ENCODE measurements at places on chromosomes 1 and 21. TPM values are rescaled to one million over a fixed set of nuclear protein-coding genes. Genes with fewer than 3 reads are reported as not detected.

The RER1 gene
- total RNA-seq, result 185 TPM

The OPTC gene
- not detected for total RNA-seq

The ANGPTL7 gene
- not detected for total RNA-seq

- no peak for DNase-seq
These were observed 108.3 kb upstream of the USH2A start for GRCh38 chr1:216531263-216532239.

DNA sequence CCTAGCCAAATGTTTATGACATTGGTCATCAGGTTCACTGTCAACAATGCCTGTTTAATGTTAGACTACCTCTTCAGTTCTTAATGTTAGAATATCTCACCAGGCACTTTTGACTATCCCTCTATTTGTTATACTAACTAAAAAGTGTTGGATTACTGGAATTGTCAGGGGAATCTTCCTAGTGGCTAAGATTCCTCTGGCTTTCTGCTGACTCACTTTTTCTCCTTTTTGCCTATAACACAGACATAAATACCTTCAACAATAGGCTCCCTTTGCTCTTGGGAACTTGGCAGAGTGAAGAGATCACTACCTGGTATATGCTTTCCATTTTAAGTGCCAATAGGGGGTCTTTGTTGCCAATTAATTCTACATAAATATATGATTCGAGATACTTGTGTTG lies 68.5 kb downstream of the TMEM200B start:
- no peak for DNase-seq

- no peak for DNase-seq
These were observed 223.0 kb upstream of the NR5A2 start for GRCh38 chr1:199804526-199804925.

- no peak for DNase-seq
These were observed 8.3 kb upstream of the COL16A1 start for GRCh38 chr1:31712068-31712467.

DNA sequence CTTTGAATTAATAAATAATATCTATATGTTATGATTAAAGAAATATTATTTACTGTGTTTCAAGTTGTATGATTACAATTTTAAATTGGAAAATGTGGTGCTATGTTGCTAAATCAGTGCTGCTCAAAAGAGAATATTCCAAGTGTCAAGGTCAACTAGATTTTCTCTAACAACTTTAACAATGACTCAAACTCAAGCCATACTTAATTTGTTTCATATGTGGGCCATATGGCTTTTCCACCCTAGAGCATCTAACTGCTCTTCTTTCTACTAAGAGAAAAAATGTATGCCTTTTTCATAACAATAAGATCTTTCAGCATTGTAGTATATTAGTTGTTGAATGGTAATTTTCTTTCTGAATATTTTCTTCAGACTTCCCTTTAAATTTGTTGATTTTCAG lies 8.3 kb upstream of the SYT14 start:
- no peak for DNase-seq

The P3H1 gene
- total RNA-seq, result 51.9 TPM

DNA sequence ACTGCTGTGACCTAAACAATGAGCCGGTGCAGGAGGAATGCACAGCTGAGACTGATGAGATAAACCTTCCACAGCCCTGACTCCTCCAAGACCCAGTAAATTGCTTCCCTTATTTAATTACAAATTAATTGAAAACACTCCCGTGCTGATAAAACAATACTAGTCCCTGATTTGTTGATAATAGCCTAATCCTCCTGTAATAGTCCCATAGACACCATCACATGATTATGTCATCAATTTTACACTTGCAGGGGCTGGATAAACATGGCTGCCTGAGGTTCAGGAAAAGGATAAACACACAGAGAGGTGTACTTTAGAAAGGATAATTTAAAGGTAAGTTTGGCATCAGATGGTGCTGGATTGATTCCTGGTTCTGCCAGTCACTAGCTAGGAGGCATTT lies 84.6 kb upstream of the SPAG17 start:
- no peak for DNase-seq

GRCh38 chr1:101079341-101079740 lies 53.8 kb upstream of the DPH5 start:
- no peak for DNase-seq

- no peak for DNase-seq
These were observed 9.8 kb upstream of the COL6A1 start for GRCh38 chr21:45971616-45972352.

DNA sequence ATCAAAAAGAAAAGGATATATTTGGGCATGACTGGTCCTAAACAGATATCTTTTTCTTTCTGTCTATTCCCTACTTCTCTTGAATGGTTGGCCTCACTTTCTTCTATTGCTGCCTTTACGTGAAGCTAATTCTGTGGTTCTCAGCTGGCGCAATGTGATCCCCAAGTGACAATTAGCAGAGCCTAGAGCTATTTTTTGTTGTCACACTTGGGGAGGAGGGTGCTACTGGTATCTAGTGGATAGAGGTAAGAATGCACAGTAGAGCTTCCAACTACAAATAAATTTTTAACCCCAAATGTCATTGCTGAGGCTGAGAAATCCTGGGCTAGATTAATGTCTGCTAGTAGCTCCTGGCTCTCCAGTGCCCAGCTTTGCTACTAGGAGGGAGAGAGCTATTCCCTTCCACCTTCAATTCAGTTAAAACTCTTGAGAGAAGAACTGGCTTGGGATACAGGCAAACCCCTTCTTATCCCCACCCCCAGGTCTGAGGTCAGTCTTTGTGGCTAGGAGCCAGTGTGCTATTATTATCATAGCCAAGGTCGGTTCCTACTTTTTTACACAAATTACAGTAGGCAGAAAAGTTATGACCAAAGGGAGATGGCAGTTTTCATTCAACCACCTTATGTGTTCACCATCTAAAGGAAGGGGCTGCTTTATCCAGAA lies 102.1 kb downstream of the SNX7 start:
- DNase-seq, result no peak

DNA sequence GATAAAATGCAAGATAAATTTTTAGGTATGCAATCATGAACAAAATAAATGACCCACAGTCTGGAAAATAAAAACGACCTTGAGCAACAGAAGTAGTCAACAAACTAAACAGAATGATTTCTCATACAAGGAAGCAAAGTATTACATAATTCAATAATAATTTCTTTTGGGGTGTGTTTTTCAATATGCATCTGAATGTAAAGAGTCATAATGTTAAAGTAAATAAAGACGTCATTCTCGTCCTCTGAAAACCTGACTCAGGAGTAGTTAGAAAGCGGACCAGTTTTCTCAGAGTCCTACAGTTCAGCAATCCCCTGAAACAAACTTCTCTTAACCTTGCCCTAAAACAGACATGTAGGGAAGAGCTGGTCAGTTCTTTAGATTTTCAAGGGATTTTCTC lies 18.6 kb downstream of the CDC42BPA start:
- DNase-seq, result no peak

GRCh38 chr21:26185021-26185420 lies 14.5 kb upstream of the APP start:
- DNase-seq, result no peak

- DNase-seq, result no peak
These were observed 143.3 kb downstream of the GREM2 start for GRCh38 chr1:240468656-240469055.

GRCh38 chr1:205344066-205344928 lies 12.4 kb downstream of the KLHDC8A start:
- DNase-seq, result no peak

GRCh38 chr1:62299426-62300200 lies 19.6 kb downstream of the KANK4 start:
- no peak for DNase-seq

GRCh38 chr1:54396261-54396933 lies 9.8 kb downstream of the SSBP3 start:
- DNase-seq, result no peak

The CFH gene
- total RNA-seq, result 9.2 TPM

DNA sequence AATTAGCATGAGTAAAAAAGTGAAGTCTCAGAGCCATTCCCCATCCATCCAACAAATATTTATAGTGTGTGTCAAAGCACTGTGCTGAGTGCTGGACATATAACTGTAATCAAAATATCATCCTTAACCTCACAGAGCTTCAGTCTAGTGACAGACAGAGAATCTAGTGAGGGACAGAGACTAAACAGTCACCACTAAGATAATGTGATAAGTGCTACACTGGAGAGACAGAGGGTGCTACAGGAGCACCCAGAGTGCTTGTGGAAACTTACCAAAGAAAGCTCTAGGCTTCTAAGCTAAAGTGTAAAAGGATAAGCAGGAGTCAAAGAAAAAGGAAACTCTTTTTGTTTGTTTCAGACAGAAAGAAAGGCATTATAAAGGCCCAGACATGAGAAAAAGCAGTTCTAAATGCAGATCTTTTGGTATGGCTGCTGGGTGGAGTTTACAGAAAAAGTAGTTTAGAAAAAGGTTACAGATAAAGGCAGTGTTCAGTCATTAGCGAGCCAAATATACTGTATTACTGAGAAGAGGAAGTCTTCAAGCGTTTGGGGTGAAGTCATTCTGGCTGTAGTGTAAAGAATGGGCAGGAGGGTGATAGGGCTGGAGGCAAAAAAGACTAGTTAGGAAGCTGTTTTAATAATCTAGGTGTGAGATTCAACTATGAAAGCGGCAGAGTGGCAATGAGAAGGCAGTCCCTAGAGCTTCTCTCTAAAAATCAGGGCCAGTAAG lies 83.8 kb downstream of the SCMH1 start:
- DNase-seq, result no peak

- DNase-seq, result no peak
These were observed 53.8 kb downstream of the LYPLAL1 start for GRCh38 chr1:219227360-219228057.

The AADACL4 gene
- not detected for total RNA-seq

DNA sequence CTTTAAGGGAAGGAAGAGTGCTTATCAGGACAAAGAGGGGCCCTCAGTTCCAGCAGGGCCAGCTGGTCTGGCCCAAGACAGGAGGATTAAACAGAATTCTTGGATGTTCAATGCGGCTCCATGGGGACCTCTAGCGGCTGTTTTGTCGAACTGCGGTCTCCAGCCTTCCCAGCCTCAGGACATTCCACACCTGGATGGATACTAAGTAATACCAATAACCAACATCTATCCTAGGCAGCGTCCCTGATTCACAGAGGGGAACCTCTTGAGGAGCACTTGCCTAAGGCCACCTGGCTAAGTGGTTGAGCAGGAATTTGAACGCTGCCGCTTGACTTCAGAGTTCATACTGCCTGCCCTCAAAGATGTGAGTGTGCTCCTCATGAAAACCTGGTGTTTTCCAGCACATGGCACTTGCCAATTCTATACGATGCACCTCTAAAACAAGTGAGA lies 15.5 kb upstream of the CD247 start:
- no peak for DNase-seq

The ACKR1 gene
- not detected for total RNA-seq

DNA sequence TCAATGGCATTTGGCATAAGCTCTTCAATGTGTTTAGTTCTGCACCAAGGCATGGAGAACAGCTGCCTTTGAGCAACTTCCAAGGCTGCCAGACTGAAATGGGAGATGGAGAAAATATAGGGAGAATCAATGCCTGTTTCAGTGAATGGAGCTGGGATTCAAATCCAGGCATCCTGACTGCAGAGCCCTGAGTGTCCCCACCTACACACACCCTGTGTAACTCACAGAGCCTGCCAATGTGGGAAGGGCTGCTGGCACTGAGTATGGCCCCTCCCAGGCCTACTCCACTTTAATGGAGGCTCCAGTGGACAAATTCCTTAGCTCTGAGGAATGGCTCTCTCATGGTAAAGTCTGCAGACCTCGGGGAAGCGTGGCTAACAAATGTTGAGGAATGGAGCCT lies 145.6 kb upstream of the TNR start:
- DNase-seq, result no peak

DNA sequence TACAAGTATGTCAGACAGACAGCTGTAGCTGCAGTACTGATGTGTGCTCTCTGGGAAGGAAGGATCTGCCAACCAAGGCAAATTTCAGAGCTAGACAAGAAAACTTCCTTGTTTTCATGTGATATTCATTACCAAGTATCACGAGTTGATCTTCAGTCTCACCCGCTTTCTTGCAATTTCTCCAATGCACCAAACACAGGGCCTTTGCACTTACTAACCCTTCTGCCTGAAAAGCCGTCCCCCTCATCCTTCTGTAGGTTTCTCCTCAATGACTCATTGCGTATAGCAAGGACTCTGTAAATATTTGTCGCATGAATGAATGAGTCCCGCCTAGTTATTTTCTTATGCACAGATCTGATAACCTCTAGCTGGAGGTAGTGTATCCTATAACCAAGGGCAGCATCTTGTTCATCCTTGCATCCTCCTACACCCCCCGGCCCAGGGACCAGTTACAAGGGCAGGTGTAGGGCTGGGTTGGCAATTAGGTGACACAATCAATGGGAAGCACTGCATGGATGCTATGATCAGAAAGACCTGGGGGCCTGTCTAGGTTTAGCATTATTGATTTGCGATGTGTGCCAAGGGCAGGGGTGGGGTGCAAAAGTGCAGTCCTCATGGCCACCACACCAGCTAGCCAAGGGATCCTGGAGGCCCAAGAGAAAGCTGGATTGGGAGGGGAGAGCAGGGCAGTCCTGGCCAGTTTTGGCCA lies 51.4 kb upstream of the GPR157 start:
- DNase-seq, result no peak

- DNase-seq, result no peak
These were observed 30.9 kb upstream of the SSX2IP start for GRCh38 chr1:84721152-84721551.

- no peak for DNase-seq
These were observed 15.6 kb downstream of the CFAP410 start for GRCh38 chr21:44323591-44323990.

DNA sequence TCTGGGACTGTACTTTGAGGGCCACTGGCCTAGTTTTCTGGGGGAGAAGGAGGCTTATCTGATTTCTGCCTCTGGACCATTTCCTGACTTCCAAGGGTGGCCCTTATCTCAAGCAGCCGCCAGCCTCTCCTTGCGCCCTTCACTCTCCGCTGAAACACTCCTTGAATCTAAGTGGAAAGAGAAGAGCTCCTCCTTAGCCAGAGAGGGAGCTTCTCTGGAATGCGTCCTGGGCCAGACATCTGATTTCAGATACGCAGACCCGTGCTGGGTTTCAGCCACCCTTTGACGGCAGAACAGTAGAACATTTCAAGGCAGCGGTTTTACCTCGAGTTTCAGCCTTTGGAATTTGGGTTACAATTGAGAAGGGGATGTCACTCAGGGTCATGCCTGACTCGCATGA lies 308.0 kb downstream of the CAMTA1 start:
- no peak for DNase-seq

DNA sequence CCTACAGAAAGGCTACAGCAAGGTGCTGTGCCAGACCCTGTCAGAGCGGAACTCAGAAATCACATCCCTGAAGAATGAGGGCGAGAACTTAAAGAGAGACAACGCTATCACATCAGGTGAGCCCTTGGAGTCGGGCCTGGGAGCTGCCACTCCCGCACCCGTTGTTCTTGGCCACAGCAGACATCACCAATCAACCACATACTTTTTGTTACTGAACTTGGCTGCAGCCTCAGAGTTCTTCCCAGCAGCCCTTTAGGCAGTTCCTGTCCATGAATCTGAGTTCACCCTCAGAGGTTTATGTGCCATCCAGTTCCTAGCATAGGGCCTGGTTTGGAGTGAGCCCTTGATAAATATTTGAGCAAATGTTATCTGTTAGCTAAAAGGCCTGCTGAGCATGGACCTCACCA lies 61.6 kb downstream of the FHAD1 start:
- DNase-seq, result no peak

- DNase-seq, result no peak
These were observed 252.3 kb downstream of the BRINP2 start for GRCh38 chr1:177423090-177423489.

The SPATA45 gene
- not detected for total RNA-seq

The CHAF1B gene
- 21.8 TPM for total RNA-seq
